ENCODE measurements at places on chromosomes 7 and 10.

- DNase-seq: no peak
These were observed 251.6 kb downstream of the DIP2C start for GRCh38 chr10:437698-438490.

- no peak for DNase-seq
These were observed 21.2 kb downstream of the RHEB start for GRCh38 chr7:151498495-151498894.

DNA sequence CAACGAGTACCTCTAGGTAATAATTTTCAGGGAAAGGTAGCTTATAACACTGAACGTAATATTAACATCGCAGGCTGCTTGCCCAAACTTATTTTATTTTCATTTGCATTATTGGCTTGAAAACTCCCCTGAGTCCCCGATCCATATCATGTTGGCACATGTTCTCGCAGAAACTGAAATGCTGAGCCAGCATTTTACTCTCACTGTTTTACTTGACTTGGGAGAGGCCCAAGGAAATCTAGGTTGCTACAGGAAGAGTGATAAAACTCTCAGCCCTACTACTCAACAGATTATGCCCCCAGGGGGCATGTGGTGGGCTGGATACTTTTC lies 183.5 kb upstream of the HABP2 start:
- no peak for DNase-seq

DNA sequence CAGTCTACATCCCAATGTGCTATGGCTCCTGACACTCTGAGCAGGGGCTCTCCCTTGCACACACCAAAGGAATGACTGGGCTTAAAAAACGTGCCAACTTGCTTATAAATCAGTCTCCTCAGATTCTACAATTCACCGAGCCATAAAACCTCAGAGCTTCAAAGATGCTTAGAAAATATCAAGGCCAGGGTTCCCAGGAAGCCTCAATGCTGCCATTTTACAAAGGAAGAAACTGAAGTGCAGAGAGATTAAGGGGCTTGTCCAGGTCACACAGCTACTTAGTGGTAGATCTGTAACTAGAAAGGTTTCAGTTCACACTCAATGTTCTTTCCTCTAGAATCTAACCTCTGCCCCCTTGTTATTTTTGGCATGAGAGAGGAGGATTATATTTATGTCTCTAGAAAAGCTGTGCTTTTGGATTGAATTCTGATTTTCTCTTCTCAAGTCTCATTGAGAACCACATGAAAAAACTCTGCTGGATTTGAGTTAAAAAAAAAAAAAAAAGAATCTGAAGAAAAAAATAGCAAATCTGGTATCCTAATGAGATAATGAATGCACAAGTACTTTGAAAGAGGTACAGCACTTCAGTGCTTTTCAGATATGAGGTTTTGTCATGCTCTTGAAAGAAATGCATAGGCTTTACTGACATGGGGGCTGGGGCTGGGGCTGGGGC lies 22.3 kb upstream of the TSPAN33 start:
- DNase-seq: no peak

DNA sequence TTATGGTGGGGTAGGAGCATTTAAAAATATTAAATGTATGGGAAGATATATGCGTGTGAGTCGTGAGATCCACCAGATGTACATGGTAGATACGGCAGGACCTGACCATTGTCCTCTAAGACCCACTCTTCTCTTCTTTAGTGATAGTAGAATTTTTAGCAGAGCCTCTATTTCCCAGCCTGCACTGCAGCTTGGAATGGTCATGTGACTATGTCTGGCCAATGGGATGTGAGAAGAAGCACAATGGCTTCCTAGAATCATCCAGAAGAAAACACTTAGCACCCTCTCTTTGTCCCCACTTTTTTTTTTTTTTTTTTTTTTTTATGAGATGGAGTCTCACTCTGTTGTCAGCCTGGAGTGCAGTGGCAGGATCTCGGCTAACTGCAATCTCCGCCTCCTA lies 86.6 kb upstream of the CYTH3 start:
- no peak for DNase-seq

GRCh38 chr7:2354939-2355704 lies 495 bp downstream of the EIF3B start:
- no peak for DNase-seq

DNA sequence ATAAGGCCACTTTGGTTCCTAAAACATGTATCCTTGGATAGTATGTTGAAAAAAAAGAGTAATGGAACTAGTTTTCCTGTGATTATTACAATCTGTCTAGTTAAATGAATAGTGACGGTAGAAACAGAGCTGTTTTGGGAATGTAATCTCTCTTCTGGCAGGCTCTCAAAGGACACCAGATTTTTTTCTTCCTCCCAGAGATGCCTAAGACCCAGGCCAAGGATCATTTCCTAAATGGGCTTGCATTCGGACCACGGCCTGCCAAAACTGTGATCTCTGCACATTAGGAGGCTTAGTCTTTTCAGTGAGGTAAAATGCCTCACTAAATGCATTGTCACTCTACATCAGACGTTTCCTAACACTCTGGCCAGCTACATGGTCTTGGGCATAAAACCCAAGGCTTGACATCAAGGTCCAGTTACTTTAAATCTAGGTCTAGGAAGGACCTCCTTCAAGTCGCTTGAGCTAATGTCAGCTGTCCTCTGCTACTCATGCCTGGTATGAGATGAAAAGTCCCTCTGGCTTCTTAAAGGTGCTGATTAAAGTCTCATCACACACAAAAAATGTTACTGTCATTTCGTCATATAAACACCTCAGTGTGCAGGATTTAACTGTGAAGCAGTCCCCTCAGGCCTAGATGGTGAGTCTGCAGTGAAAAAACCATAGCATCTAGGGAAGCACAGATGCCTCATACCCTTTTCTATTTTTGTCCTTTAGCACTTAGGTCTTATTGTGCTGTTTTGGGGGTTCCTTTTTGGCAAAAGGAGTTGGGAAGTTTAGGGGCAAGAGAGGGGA lies 47.7 kb downstream of the DLD start:
- DNase-seq: no peak

DNA sequence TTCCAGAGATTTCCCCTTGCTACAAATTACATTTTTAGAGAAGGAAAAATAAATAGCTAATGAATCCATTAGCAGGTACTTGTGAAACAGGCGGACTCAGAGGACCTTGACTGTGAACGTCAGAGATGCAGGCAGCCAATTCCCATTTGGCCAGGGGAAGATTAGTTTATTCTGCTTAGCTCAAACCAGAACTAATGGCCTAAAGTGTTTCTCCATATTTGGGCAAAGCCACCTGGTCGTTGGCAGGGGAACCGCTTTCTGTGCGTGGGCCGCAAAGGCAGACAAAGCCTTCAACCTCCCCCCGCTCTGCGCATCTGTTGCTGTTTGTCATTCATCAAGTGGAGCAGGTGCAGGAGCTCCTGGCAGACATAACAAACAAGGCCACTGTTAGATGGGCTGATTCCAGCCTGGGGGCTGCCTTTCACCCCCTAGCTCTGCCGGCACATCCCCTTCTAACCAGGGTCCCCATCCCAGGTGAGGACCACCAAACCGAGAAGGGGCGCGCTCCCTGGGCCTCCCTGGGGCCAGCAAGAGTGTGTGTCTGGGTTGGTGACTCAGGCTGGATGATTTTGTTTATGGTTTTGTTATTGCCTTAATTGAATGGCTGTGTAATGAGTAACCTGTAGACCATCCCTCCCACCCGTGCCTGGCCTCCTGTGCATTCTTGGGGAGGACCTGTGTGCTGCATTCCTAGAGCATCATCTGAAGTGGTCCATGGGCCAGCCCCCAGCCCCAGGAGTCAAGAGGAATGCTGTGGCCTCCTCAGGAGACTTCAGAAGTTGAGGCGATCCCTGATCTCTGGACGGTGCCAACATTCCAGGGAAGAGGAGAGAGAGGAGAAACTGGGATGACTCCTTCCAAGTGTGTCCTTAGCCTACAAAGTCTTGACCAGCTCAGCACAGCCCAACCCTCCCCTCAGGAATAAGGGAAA lies 14.5 kb upstream of the CPA1 start:
- peak; percentile 100 for DNase-seq

DNA sequence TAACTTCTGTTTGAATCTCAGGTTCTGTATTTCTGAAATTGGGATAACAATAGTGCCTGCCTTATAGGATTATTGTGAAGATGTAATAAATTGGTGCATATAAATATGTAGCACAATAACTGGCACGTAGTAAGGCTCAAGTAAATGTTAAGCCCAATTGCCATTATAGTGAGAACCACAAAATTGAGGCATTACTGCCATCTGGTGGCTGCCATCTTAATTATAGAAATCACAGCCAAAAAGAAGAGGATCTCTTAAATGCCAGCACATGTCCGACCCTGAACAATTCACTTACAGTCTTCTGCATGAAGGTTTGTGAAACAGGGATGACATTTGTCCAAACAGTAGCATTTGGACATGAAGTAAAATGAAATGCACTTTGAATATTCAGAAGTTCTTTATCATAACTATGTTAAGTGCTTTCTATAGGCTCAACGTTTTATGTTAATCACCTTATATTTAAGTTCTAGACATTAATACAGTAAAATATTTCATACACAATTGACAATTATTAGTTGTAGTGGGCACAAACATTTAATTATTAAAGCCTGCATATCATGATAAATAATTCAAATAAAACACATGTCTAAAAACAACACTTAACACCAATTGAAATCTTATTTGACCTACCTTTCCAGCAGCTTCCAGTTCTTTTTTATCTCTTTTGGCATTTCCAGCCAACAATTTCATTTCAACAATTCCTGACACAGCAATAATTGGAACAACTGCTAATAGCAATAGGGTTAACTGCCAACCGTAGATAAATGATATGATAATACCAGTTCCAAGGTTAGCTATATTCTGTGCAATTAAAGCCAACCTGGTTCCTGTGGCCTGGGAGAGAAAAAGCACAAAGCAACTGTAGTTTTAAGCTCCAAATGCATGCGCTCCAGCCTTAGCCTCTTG lies 58.5 kb downstream of the ABCB4 start:
- peak; percentile 26 for DNase-seq

- no peak for DNase-seq
These were observed 131.6 kb upstream of the EFCAB10 start for GRCh38 chr7:105712877-105713276.

DNA sequence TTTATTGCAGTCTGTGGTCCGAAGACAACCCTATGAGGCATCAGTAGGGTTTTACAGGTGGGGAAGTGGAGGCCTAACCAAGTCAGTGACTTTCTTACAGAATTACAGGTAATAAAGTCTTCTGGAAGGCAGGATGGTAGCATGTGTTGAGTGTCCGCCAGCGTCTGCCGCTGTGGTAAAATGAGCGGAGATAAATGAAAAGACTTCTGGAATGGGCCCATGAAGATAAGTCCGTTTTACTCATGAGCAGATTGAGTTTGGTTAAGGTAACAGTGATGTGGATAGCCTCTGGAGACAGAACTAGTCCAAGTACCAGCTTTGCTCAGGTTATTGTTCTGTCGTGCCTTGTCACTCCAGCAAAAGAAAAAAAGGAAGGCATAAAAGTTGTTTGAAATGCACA lies 966 bp downstream of the FBH1 start:
- DNase-seq: no peak

GRCh38 chr10:91103384-91104192 lies 116.9 kb upstream of the PCGF5 start:
- DNase-seq: no peak

GRCh38 chr10:120975868-120976225 lies 124.7 kb downstream of the WDR11 start:
- DNase-seq: no peak

DNA sequence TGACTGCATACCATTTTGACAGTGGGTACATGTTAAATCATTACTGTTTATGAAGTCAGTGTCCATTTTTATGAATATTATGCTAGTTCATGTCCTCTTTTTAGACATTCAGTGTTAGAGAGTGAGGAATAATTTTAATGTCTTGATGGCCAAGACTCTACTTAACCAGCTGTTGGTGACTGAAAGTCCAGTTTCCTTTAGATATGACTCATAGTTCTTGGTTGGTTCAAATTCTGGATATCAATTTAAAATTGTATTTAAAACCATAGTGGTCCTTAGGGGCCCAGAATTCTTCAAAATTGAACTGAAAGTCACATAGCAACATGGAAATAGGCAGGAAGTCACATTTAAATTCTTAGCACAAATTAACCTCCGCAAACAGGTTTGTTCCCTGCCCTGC lies 196.5 kb upstream of the PRPS1L1 start:
- no peak for DNase-seq

GRCh38 chr10:109866995-109867635 lies 56.2 kb downstream of the XPNPEP1 start:
- DNase-seq: no peak

- no peak for DNase-seq
These were observed 6.9 kb upstream of the GNG11 start for GRCh38 chr7:93914581-93915066.

DNA sequence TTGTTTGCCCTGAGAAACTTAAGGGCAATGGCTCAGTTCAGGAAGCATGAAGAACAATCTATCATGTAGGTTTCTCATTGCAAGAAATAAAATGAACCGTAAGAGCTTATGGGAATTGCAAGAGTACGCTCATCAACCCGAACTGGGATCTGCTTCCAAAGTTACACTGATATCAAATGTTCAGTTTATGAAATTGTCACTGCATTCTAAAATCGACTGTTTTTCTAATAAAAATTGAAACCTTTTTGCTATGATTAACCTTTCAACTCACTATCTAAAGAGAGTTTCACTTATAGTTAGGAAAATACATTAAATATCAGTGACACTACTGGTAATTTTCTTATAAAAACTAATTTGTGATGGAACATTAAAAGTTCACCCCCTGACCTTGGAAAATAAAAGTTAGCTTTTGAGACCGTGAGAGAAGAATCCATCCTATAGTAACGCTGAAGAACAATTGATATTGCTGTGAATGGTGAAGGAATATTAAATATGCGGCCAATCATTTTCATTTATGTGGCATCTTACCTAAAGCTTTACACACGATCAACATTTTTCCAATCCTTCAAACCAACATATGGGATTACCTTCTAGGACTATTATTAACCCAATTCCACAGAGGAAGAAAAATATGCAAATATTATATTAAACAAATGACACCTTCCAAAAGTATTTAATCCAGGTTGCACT lies 2.2 kb downstream of the MEOX2 start:
- no peak for DNase-seq

DNA sequence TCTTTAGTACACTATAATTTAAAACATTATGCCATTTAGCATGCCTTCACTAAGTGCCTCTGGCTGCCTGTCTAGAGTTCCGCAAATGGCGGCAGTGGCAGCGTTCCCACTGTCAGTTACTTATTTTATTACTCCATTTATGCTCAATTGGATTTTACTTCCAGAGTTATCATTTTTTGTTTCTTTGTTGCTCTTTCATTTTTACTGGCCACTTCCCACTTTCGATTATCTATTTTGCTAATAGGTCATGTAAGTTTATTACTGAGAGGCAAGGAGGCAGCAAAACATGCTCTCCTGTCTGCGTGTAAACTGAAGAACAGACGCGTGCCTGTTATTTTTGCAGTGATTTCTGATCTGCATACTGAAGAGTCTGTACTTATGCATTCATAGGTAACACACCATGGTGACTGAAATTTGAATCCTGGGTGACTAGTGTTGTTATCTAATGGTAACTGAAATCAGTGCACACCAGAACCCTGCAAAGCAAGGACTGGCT lies 23.1 kb downstream of the KDM7A start:
- DNase-seq: no peak
